ENCODE measurements at places on chromosomes 4 and X. TPM values are rescaled to one million over a fixed set of nuclear protein-coding genes. Genes with fewer than 3 reads are reported as not detected.

DNA sequence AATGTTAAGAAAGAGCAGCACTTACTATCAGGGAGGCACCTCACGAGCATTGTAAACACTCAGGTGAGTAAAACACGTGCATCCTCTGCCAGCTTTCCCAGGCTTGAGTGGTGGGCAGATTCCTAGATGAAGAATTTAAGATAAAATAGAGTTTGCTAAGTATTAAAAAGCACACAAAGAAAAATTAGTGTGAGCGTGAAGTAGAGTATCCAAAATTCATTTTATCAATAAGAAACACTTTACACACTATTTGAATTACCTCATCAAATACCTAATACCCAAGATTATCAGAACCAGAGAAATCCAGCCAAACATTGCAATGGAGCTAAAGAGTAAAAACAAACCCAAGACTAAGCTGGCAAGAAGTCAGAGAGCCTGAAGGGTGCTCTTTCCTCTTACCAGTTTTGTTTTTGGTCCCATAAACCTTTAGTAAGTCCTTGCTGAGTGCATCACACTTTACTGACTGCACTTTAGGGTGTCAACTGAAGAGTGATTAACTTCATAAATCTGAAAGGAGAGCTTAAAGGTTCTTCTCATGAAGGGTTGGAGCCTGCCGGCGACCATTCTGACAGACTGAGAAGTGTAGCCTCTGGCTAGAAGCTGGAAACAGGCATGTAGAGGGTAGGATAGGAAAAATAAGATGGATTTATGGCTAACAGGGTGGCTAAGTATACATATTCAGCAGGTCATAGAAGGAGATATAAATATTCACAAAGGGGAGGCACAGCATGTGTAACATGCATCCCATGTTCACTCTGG, 151.1 kb downstream of the SLC7A11 start:
- DNase-seq = no peak

DNA sequence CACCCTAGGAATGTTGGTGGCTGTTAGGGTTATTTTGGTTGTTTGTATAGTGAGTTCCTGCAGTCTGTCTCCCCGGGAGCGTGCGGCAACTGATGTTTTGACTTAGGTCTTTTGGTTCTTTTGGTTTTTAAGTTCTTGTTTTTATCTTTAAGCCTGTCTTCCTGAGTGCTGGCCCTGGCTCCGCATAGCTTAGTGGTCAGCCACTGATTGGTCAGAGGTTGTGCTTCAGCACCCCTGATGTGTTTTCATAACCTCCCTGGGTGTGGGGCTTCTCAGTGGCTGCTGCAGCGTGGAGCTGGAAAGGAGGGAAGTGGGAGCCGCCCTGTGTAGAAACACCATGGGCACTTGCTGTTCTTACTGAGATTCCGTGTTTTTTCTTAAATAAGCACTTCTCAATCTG, 5.1 kb downstream of the PIGG start:
- DNase-seq = no peak

The SPANXN4 gene
- polyA plus RNA-seq = not detected

DNA sequence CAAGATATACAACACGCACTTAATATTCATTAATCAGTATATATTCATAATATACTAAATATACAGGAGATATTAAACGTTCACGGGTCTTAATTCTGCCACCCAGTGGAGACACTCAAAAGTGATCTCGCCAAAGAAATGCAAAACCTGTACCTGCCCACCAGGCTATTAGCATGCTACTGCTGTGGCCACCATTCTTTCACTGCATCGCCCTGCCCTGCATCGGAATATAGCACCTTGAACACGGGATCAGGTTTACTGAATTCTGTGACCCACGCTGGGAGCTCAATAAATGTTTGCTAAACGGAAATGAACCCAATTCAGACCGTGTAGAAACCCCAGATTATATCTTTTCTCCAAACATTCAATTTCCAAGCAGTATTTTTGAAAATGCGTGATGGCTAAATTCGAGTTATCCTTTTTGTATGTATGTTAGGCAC, 840 bp upstream of the CLCN3 start:
- DNase-seq = no peak

DNA sequence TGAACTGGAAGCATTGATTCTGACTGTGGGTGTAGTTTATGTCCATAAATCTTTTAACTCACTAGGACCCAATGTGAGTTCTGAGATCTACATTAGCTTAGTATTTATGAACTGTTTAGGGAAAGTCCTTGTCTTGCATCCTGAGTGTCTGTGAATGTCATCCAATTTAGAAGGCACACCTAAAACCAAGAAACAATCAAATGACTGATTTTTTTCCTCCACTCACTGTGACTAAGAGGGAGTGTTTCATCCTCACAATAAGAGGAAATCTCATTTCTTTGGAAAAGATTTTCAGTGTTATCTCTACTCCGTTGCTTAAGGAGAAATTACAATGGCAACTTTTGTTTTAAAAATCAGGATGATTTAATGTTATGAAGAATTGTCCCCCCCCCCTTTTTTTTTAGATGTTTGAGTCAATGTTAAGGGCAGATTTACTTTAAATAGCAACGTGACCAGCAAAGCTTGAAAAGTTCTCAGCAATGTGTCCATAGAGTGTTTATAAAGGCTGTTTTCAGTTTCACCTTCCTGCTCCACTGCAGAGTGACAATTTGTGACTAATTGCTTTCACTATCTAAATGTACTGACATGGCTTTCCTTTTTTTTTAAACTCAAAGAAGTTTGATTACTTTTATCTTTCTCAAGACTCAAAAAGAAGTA, 173.0 kb downstream of the SPCS3 start:
- DNase-seq = no peak

The UVSSA gene
- polyA plus RNA-seq = 5.8 TPM

DNA sequence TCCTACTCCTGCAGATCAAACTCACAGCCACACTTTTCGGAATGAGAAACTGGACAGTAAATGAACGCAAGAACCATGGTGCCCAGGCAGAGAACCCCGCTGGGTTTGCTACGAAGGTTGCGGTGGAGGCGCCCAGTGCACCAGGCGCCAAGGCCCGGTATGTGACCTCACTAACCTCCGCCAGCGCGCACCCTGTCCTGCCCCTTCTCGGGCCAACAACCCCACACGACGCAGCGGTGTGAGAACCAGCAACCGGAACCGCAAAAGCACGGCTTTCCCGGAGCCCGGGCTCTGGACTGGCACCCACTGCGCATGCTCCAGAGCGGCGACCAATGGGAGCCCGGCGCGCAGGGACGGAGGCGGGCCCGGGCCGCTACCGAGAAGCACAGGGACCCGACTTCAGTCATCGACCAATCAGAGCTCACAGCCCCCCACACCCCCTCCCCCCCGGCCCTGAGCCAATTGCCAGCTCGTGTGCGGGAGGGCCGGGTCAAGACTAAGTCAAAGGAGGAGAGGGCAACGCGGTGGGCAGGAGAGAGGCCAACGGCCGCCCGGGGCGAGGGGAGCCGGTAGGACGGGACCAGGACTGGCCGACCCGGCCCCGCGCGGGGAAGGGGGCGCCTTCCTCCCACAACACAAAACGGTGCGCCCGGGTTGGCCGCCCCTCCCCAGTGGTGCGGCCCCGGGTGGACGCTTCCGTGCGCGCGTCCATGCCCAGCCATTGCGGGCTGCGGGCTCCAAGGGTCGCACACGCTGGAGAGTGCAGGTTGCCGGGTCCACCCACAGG, 7.3 kb upstream of the WAS start:
- DNase-seq = peak; percentile 26

GRCh38 chrX:3712870-3713224, 602 bp downstream of the PRKX start:
- DNase-seq = no peak

DNA sequence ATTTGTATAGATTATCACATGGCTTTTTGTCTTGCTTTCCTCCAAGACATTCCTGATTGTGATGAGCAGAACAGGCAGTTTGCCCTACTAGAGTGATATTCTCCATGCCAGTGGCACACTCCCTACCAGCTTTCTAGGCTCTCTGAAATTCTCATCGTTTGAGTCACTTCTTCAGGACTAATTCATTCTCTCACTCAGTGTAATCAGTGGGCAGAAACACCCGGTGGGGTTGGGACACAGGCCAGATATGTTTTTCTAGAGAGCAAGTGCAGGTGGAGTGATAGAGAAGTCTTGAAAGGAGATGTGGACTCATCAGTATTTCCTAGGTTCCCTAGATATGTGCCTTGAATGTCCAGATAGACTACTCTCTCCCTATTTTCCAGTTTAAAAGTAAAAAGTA, 13.1 kb downstream of the RAB33A start:
- DNase-seq = no peak

DNA sequence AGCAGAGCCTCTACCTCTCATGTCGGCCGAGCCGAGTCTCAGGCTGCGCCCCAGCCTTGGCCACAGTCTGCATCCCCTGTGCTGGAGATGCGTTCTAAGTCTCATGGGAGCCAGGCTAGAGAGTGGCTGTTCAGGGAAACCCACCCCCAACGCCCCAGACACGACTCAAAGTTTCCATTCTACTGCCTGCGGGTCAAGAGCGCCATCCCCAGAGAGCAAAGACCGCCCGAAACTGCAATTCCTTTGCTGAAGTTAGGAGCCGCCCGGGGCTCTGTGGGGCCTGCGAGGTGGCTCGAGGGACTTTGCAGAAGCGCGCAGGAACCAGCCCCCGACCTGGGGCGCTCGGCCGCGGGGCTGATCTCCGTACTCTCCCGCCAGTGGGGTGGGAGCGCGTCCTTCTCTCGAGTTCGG, 10.0 kb upstream of the ELF4 start:
- DNase-seq = no peak

GRCh38 chr4:186137196-186137794, 32.8 kb downstream of the FAM149A start:
- DNase-seq = no peak

DNA sequence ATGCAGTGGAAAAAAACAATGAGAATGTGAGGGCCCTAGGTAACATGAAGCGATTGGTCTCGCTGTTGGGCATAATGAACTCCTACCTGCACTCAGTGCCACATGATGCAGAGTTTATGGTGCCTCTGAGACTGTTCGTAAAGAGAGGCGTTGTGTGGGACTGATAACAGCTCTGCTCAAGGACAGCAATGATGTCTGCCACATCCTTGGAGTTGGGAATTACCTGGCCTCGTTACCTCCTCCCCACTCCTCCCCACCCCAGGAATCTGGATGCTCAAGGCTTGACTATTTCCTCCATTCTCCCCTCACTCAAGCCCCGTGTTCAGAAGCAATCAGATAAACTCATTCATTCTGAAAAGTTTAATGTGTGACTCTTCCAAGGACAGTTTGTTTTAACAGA, 148.0 kb upstream of the JADE1 start:
- DNase-seq = no peak

Data from BJ (cell line).